ENCODE measurements at places on chromosomes 3 and 15.

GRCh38 chr3:150996731-150997130, 24.2 kb upstream of the CLRN1 start:
- no peak for DNase-seq

GRCh38 chr3:12157026-12157425, 1.7 kb downstream of the TIMP4 start:
- DNase-seq = no peak

DNA sequence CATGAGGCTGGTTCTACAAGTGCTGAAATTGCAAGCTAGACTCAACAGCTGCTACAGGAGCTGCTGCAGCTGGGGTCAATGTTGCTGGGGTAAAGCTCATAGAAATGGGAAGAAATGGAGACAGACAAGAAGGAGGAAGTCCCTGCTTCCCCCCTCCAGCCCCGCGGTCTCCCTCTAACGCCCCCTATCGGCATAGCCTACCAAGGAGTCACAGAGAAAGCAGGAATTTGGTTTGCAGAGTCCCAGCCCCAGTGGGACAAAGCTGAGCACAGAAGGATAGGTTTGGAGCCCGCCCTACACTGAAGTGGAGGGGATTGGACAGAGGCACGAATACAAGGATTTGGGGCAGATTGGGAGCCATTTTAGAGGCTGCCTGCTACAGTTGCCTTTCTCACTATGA, 176.9 kb upstream of the ANKRD28 start:
- no peak for DNase-seq

GRCh38 chr3:127063916-127064315, 81.0 kb downstream of the PLXNA1 start:
- DNase-seq = no peak

DNA sequence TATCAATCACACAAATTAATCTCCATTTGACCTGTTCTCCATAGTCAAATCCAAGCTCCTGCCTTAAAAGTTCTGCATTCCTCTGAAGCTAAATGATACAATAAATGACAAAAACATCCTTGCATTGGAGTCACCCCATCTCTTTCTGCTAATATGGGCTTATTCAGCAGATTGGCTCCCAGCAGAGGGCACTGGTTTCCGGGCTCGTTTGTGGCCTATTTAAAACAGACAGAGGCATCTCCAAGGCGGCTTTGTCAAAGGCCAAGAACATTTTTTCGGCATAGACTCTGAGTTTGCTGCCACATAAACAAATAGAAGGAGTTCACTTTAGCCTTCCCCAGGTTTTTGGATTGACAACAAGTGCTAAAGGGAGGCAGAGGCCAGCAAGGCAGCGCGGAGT, 204.4 kb upstream of the RASGRP1 start:
- DNase-seq = no peak

- no peak for DNase-seq
Measured at GRCh38 chr3:194330160-194330559, 21.0 kb downstream of the CPN2 start.

GRCh38 chr15:40511472-40512133, 40.8 kb downstream of the CHST14 start:
- DNase-seq = peak; percentile 31

DNA sequence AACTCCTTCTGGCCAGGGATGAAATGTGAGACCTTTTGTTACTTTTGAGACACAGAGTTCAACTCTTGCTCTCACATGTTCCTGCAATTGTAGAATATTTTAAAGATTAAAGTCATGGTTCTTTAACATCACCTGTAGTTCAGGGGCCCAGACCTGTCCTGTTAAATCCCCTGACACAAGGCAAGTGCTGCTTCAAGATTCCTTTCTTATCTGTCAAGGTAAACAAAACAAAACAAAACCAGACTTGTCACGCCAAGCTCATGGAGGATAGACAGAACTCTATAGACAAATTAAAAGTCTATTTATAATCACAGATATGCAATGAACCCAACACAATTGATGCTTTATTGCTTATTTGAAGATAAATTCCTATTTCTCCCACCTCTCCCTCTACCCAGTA, 48.6 kb upstream of the NEDD4 start:
- no peak for DNase-seq

DNA sequence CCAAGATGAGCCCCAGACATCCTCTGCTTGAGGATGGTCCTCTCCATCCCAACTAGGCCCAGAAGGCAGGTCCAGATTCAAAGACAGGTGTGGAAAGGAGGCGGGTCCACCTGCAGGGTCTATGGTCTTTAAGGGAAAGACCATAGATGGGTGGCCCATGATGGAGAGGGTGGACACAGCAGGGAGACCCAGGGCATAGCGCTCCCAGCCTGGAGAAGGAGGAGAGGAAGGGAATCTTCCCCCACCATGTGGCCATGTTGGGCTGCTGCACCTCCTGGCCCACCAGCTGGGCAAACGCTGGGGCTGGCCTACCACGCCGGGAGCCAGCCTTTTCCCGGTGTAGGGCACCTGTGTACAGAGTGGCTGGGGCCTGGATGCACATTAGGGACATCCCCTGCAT, 265.2 kb upstream of the TLE3 start:
- DNase-seq = no peak

GRCh38 chr3:146019508-146019907, 141.5 kb downstream of the PLOD2 start:
- DNase-seq = no peak

GRCh38 chr15:70241561-70242320, 144.0 kb upstream of the TLE3 start:
- DNase-seq = no peak

DNA sequence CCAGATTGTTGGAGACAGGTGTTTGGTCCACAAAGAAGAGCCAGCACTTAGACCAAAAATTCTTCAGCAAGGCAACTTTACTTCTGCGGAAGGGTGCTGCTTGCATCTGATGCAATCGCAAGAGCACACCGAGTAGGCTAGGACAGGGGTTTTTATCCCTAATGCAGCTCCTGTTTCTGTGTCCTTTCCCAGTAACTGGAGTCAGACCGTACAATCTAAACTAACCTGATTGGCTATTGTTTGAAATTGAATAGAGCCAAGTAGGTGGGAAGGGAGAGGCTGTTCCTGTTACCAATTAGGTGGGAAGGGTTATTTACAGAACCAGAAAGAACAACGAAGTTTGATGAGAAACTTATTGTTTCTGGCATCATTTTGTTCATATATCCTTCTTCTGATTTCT, 77.6 kb downstream of the CHCHD4 start:
- DNase-seq = no peak

DNA sequence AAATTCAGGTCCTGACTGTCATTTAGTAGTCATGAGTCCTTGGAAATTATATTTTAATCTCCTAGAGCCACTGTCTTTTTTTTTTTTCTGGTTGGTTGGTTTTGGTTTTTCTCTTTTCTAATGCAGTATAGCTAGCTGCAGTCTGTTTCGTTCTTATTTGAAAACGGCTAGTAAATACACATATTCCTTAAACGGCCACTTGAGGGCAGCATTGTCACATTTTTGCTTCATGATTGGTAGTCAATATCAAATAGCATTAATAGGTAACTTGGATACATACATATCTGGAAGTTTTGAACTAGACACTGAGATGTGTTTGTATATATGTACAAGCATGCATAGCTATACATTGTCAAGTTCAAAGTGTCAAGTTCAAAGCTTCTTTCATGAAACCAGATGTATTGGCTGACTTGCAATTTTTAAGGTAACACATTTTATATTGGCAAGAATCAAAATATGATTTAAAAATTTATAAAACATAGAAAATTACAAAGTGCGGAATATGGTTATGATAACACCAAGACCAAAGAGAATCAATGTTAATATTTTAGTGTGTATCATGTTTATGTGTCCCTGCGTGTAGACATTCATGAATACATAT, 22.5 kb downstream of the GABRA5 start:
- DNase-seq = peak; percentile 34

DNA sequence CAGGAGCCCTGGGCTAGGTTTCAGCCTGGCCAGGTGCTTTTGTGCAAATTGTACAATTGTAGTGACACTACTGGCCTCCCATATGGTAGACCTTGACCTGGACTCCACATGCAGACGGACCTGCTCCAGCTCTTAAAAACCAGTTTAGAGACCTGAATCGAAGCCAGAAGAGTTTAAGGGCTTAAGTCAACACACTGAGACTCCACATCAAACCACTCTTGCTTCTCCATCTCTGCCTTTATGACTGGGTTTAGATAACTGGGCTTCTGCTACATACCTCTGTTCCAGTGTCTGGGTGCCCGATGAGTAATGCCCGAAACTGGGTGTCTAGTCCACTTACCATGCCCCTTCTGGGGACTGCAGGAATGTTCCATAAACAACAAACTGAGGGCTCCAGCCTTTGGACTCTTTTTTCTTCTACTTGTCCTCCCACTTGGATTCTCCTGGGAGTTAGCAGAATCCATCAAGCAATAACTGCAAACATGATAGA, 32.8 kb downstream of the TMEM212 start:
- peak; percentile 25 for DNase-seq

DNA sequence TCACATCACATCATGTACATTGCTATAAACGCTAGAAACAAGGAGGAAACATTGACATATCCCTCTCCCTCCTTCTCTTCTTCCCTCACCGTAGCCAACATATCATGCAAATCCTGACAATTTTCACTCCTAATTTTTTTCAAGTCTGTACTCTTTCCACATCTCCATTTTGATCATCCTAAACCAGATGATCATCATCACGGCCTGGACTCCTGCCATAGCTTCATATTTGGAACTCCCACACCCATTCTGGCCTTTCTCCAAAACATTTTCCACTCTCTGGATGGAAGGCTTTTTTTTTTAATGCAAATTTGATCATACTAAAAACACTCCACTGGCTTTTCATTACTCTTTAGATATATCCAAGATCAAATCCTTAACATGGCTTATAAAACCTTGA, 248.0 kb upstream of the CNTN3 start:
- no peak for DNase-seq

- no peak for DNase-seq
Measured at GRCh38 chr15:73884159-73884558, 10.8 kb downstream of the TBC1D21 start.

- peak; percentile 30 for DNase-seq
Measured at GRCh38 chr3:40387001-40387894, at the start of gene ENTPD3. TSS of gene ENTPD3 (plus strand) at chr3:40387184. CDS start at chr3:40388058, 874 bp downstream.

- no peak for DNase-seq
Measured at GRCh38 chr15:69400850-69401249, 13.3 kb upstream of the KIF23 start.

DNA sequence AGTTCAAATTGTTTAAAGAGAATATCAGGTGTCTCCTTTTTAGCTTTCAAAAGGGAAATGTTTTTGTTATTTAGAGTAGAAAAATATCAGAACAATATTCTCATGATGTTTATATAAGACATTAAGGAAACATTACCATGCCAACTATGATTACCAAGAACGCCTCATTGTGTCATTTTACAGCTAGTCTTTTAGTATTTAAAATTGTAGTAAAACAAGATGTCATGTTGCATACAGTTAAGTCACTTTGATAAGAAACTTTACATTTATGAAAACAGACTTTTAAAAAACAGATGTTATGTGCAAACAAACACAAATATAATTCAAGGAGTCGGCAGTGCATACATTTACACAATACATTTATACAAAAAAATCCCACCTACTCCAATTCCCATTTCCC, 4.4 kb downstream of the PLSCR4 start:
- DNase-seq = no peak

DNA sequence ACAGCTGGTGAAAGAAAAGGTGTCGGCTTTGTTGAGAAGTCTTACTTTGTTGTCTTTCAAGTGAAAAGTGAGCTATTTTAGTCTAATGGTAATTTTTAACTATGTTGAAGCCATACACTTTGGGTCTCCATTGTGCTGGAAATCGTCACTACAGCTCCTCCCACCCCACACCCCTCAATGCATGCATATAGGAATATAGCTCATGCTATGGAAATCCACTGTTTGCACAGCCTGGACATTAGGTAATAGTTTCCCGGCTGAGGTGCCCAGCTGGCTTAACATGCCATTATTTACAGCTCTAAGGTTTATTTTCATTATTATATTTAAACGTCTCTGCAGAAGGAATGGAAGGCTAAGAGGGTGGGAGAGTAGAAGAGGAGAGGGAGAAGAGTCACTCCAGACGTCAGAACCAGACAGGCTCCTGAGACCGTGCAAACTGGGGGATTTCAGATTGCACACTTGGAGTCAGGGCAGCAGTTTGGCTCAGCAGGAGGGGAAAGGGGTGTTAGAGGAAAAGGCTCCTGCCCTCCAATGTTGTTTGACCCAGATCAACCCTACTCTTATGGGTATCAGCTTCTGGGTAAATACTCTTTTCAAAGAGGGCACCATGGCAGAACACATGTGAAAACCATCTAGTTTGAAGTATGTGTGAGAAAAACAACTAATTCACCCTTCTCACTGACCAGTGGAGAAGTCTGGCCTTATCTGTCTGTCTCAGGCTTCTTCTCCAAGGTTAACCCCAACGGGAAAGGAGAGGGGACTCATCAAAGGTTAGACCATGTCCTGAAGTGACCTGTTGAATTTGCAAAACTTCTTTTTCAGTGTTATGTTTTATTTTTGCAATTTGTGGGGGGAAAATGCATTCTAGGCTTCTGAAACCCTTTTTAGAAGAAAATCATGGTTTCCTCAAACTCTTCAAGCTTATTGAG, 218.7 kb upstream of the CTDSPL start:
- no peak for DNase-seq

DNA sequence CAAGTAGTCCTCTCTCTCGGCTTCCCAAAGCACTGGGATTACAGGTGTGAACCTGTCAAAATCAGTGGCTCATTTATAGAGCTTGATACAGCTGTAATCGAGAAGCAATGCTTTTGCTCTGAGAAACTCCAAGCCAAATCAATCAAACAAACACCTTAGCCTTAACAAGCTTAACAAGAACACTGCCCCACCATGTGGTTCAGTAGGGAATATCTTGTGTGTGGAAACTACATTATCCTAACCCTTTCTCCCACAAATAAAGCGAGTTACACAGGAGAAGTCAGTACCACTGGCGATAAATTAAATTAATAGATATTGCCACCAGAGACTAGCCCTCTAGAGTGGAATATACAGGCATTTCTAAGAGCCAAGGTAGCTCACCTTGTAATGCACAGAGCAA, 13.9 kb downstream of the CDAN1 start:
- DNase-seq = no peak

DNA sequence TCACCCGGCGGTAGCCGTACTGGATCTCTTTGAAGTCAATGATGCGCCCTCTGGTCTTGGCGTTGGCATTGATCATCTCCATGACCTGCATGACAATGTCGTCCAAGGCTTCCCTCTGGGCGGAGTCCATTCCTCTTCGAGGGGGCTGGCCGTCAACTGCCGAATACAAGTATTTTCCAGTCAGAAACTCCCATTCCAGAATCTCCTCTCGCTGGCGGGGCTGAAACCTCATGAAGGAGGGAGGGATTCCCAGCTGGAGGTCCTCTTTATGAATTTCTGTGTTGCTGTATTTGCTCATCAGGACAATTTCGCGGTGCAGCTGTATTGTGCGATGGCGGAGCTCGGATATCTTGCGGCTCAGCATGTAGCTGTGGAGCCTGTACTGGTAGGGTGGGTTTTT, 73.4 kb downstream of the CHSY1 start:
- DNase-seq = no peak

- DNase-seq = no peak
Measured at GRCh38 chr3:104960579-104960978, 406.1 kb upstream of the ALCAM start.
